Activated CD4-positive, alpha-beta T cell treated with anti-CD3 and anti-CD28 coated beads for 36 hours (primary cell): ENCODE measurements at places on chromosomes 1 and 21. TPM values are rescaled to one million over a fixed set of nuclear protein-coding genes. Genes with fewer than 3 reads are reported as not detected.
A peak's percentile ranks its signal among the peaks of the same experiment; 100 is the strongest.

GRCh38 chr1:32361674-32362473 is 411 bp downstream of the FAM229A start:
- peaks cover 2% of the 10 kb centered on the region for H3K27me3 ChIP-seq
- peaks cover 12% of the 10 kb centered on the region for H3K36me3 ChIP-seq
- DNase-seq: peak; percentile 56
- no peak overlapping the region for H3K4me3 ChIP-seq
- H3K4me1 ChIP-seq: peaks cover 18% of the 10 kb centered on the region

DNA sequence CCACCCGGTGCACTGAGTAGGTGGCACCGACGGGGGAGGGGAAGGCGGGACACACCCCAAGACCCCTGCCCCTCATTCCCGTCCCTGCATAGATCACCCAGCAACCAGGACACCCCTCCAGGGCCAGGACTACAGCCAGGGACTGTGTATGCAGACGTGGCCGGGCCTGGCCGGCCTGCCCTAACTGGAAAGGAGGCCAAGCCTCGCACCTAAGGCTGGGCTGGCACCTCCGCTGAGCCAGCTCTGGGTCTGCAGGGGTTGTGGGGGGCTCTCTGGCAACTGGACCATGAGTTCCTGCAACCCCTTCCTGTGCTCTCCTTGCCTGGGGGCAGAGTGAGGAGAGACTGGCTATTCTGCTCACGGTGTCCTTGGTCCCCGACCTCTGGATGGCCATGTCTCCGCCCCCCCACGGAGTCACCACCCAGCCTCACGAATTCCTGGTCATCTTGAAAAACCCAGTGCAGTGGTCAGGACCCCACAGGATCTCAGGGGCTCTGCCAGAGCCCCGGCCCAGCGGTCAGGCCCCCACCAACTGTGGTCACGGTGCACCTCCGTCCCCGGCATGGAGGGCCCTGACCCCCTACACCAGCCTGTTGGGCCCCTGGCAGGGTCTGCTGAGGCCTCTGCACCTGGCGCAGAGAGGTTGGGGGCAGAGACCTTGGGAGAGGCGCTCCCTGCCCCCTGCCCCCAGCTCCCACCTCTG is 1.1 kb upstream of the FNDC10 start:
- peaks cover 5% of the 10 kb centered on the region for H3K4me1 ChIP-seq
- no peak overlapping the region for H3K27ac ChIP-seq
- no peaks in the 10 kb centered on the region for H3K36me3 ChIP-seq
- peak overlapping the region; percentile 21 for H3K4me3 ChIP-seq
- peaks cover 6% of the 10 kb centered on the region for H3K27me3 ChIP-seq

DNA sequence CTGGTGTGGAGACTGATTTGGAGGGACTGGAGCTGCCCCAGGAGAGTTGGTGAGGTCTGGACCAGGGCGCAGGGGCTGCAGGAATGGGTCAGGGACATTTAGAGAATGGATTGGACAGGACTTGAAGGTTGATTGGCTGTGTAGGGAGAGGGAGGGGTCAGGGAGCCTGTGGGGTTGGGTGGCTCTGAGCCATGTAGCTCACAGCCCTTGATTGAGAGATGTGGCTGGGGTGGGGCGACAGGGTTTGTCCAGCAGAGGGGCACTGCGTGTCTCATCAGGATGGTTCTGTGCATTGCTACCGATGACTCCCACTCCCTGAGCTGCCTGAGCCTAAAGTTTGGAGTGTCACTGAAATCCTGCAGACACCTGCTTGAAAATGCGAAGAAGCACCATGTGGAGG is 12.1 kb downstream of the AZIN2 start:
- H3K4me1 ChIP-seq: peaks cover 16% of the 10 kb centered on the region
- H3K4me3 ChIP-seq: no peak overlapping the region
- no peak for DNase-seq
- H3K27ac ChIP-seq: no peak overlapping the region
- no peaks in the 10 kb centered on the region for H3K27me3 ChIP-seq
- H3K36me3 ChIP-seq: no peaks in the 10 kb centered on the region

DNA sequence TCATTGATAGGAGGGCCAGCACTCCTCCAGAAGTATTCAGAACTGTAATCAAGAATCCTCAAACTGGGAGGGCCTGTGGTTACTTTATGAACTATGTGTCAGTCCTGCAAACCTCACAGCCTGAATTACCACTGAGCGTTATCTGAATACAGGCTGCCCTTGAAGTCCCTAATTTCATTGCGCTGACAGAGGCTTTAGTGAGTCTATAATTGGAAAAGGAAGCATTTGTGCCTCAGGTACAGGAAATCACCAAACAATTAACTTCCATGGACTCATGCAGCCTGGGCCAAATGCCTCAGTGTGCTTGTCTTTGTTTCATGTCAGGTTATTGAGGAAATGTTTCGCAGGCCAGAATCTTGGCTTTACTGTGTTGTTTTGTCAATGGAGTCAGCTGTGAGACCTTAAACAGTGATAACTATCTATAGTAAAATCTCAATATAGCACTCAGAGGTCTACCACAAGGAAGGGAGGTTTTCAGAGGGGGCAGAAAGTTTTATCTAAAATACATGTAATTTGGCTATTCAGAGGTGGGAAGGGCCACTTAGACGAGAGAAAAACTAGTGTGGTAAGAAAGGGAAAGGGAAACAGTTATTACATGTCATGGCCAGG is 32.9 kb upstream of the DOCK7 start:
- no peaks in the 10 kb centered on the region for H3K36me3 ChIP-seq
- peaks cover 3% of the 10 kb centered on the region for H3K27me3 ChIP-seq
- no peak for DNase-seq
- no peak overlapping the region for H3K4me3 ChIP-seq
- H3K4me1 ChIP-seq: peaks cover 7% of the 10 kb centered on the region

The TEX38 gene
- 0.18 TPM for total RNA-seq

The OLIG1 gene
- total RNA-seq: not detected
